ENCODE measurements at places on chromosomes 7 and 10. TPM values are rescaled to one million over a fixed set of nuclear protein-coding genes. Genes with fewer than 3 reads are reported as not detected.
A peak's percentile ranks its signal among the peaks of the same experiment; 100 is the strongest.

Gene NXPH1
- total RNA-seq = not detected

- DNase-seq = no peak
Observed at GRCh38 chr7:139132887-139133286, 23.4 kb upstream of the ZC3HAV1 start.

GRCh38 chr10:132847856-132848255, 61.9 kb upstream of the NKX6-2 start:
- DNase-seq = no peak

GRCh38 chr7:54349229-54349628, 192.9 kb upstream of the VSTM2A start:
- DNase-seq = no peak

GRCh38 chr7:101664436-101664835, 35.3 kb upstream of the MYL10 start:
- DNase-seq = no peak

- no peak for DNase-seq
Observed at GRCh38 chr10:11698691-11699549, 43.3 kb upstream of the ECHDC3 start.

Gene ASIC3
- 5.3 TPM for total RNA-seq

Gene TAS2R41
- total RNA-seq = not detected

DNA sequence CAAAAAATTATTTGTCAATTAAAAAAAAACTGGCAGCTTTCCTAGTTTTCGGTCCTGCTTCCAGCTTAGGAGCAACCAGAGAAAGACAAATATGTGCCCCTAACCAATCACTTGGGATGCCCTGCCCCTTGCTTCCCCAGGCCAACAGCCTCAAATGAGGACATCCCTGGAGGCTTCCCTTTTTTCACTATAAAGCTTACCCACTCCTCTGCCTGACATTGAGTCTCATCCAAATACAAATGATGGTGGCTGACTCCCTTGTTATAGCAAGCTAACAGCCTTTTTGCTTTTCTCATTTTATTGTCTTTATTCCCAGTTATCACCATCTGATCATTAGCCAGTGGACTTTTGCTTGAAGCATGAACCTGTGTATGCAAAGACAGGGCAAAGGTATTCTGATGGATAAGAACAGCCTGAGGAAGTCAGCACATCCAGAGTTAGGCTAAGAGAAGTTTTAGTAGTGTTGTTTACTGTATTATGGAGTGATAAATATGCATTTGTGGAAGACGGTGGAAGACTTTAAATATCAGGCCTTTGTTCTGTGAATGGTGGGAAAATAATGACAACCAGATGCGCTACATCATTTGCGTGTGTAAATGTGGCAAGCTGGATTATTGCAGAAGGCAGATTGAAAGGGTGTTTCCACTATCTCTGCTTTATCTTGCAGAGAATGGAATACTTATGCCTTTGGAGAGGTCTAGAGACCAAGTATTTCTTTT, 1.7 kb upstream of the CCM2 start:
- DNase-seq = no peak

Gene MYL10
- total RNA-seq = not detected

Gene MRC1
- 18.9 TPM for total RNA-seq

Gene PRR15
- total RNA-seq = not detected

GRCh38 chr7:74092321-74092963, 8.8 kb downstream of the LIMK1 start:
- peak; percentile 64 for DNase-seq

GRCh38 chr10:23238015-23238414, 45.9 kb downstream of the PTF1A start:
- no peak for DNase-seq

Gene GNG11
- total RNA-seq = 29.6 TPM

Gene AGFG2
- total RNA-seq = 26.6 TPM

Gene RBP4
- total RNA-seq = 1.1 TPM

GRCh38 chr7:155342313-155342712, 44.6 kb downstream of the INSIG1 start:
- no peak for DNase-seq

DNA sequence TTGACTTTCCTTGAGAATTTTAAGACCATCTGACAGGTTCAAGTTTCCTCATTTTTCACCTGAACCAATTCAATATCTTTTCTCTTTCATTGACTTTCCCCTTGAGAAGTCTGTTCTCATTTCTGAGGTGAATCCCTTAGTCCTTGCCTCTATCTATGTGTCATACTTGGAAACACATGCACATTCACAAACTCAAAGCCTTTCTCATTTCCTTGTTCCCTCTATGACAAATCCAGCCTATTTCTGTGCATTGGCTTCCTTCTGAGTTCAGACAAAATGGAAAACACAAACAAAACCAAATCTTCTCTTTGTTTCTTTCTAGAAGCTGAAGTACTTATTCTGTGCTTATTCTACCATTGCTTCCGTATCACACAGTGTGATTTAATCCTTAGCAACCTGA, 13.8 kb downstream of the PTTG1IP2 start:
- no peak for DNase-seq

Gene PIP
- total RNA-seq = not detected

DNA sequence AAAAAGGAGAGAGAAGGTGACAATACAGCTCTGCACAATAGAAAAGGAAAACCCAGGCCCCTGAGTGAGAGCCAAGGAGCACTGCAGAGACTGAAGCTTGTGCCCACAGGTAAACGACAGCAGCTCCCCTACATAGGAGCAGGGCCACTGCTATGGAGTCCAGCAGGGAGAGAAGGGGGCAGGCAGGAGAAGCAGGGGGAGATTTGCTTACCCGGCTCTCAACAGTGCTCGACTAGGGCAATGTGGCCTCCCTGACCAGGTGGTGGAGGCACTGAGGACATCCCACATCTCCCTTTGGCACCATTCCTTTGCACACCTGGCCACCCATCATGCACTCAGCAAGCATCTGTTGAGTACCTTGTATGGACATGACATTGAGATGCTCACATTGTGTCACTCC, 153.0 kb downstream of the EVX1 start:
- no peak for DNase-seq

GRCh38 chr7:48042636-48043035, 7.3 kb downstream of the C7orf57 start:
- DNase-seq = no peak

Gene MRLN
- not detected for total RNA-seq

Gene TAS2R16
- not detected for total RNA-seq

Gene HOXA1
- not detected for total RNA-seq

- DNase-seq = no peak
Observed at GRCh38 chr7:100685631-100686145, 8.4 kb downstream of the GIGYF1 start.

- DNase-seq = no peak
Observed at GRCh38 chr7:92657391-92657790, 67.2 kb upstream of the FAM133B start.

- no peak for DNase-seq
Observed at GRCh38 chr10:118799777-118800176, 45.0 kb upstream of the CACUL1 start.

DNA sequence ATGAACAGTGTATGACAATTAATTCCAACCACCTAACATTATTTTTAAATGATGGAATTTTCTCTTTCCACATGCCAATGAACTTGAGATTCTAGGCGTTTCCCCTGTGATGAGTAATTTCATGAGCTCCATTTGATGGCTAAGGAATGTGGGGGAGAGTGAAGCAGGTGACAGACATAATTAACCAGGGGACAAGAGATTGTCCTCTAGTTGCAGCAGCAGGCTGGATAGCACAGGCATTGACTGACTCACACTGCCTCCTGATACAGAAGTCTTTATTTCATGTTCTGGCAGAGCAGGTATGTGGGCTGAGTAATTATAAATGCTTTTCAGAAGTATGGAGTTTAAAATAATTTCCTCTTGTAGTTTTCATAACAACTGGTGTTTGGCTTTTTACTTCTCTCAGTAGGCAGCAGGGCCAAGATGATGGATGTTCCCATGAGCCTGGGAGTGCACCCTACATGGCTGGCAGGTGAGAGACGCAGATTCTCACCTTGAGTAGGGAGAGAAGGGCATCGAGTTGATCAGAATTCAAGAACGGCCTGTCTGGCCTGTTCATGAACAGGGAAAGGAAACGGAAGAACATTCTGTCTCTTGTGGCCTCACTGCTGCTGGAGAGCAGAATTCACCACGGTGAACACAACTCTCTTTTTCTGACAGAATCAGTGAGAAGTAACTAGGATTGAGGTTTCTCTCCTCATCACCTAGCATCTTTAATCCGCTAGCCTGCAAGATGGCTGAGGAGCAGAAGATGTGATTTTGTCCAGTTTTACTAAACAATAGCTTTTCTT, 118.8 kb downstream of the AOAH start:
- no peak for DNase-seq

DNA sequence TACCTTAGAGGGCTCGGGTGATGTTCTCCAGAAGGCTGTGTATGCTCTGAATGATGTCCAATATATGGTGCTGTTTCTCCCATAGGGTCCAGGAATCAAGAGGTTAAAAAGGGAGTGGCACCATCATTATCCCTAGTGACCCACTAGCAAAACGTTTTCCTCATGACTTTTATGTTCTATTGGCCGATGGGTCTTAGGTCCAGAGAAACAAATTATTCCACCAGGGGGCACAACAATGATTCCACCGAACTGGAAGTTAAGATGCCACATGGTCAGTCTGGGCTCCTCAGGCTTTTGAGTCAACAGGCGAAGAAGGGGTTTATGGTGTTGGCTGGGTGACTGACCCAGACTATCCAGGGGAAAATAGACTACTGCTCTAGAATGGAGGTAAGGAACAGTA, 256.1 kb downstream of the COBL start:
- DNase-seq = no peak

DNA sequence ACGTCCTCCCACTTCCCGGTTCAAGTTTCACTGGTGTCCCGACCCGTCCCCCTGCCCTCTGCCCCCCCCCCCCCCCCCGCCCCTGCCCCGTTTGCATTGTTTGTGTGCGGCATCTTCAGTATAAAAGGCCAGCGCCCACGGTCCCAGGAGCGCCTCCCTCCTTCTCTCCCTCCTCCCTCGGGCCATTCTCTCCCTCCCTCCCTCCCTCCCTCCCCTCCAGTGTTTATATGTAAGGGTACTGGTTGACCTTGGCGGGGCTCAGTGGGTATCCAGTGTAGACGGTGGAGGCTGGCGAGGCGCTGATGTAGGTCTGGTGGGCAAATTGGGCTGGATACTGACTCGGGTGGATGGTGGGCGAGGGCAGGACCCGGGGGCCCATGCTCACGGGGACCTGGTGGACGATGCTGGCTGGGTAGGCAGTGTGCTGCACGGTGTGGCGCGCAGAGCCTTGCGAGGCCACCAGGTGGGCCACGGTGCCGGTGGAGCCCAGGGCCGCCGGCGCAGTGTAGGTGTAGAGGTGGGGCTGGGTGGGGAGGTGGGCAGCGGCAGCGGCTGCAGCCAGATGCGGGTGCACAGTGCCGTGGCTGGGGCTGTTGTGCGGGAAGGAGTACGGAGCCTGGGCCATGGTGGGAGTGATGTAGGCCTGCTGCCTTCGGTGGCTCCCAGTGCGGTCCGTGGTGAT, 49.4 kb downstream of the CLEC2L start:
- no peak for DNase-seq

Gene PTPRN2
- total RNA-seq = 1.3 TPM

DNA sequence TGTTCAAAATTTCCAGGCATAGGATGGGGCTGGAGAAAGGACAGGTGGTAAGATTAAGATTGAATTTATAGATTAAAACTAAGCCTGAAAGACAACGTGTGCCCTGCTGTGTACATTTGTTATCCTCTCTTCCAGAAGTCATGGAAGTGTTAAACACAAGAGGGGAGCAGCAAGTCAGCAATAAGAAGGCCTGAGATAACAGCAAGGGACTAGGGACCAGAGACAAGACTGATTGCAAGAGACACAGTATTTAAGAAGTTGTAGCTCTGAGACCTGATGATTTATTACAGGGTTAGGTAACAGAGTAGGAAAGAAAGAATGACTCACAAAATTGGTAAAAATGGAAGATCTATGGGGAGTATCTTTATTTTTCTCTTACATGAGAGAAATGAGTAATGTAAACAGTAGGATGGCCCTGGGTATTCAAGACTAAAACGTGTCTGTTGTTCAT, 55.7 kb upstream of the COL1A2 start:
- DNase-seq = no peak

DNA sequence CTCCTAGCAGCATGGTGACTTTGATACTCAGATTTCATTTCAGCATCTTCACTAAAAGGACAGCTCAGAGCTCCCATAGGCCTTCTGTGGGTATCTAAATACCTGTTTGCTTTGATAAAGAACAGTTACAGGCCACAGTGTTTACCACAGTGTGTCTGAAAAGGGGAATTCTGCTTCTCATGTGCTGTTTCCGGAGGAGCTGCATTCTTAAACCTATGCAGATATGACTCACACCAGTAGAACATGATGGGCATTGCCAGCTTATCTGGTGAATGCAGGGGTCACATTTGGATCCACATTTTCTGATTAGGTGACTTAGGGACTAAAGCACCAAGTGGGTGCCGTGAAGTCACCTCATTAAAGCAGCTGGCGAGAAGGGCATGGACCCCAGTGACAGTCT, 52.6 kb downstream of the TRRAP start:
- DNase-seq = no peak

- DNase-seq = no peak
Observed at GRCh38 chr7:129122751-129123509, 21.6 kb upstream of the TSPAN33 start.

GRCh38 chr7:27091941-27092818, 3.6 kb downstream of the HOXA1 start:
- DNase-seq = no peak

- peak; percentile 37 for DNase-seq
Observed at GRCh38 chr10:78335691-78336401, 302.2 kb downstream of the RPS24 start.

GRCh38 chr10:66772548-66773471, 153.0 kb upstream of the LRRTM3 start:
- no peak for DNase-seq

- no peak for DNase-seq
Observed at GRCh38 chr10:15640536-15641085, 79.1 kb downstream of the ITGA8 start.

Data from left ventricle myocardium inferior (tissue), 1 donor.